Upper lobe of left lung (tissue), 6 donors: ENCODE measurements at places on chromosomes 11 and 22. TPM values are rescaled to one million over a fixed set of nuclear protein-coding genes. Genes with fewer than 3 reads are reported as not detected.
A peak's percentile ranks its signal among the peaks of the same experiment; 100 is the strongest.

- no peaks in the 10 kb centered on the region for H3K36me3 ChIP-seq
- H3K4me1 ChIP-seq: no peaks in the 10 kb centered on the region
- H3K27ac ChIP-seq: no peak overlapping the region
- H3K4me3 ChIP-seq: no peak overlapping the region
Measured at GRCh38 chr11:91421641-91422040, 803.0 kb upstream of the FAT3 start.

GRCh38 chr11:68044898-68045351 lies 6.1 kb downstream of the TCIRG1 start:
- peaks cover 18% of the 10 kb centered on the region for H3K36me3 ChIP-seq
- H3K27ac ChIP-seq: no peak overlapping the region
- no peak for DNase-seq
- no peaks in the 10 kb centered on the region for H3K27me3 ChIP-seq

GRCh38 chr11:218815-219593 lies 11.5 kb downstream of the RIC8A start:
- H3K4me1 ChIP-seq: no peaks in the 10 kb centered on the region
- H3K36me3 ChIP-seq: peaks cover 37% of the 10 kb centered on the region
- H3K27me3 ChIP-seq: no peaks in the 10 kb centered on the region
- H3K27ac ChIP-seq: no peak overlapping the region
- H3K4me3 ChIP-seq: no peak overlapping the region

DNA sequence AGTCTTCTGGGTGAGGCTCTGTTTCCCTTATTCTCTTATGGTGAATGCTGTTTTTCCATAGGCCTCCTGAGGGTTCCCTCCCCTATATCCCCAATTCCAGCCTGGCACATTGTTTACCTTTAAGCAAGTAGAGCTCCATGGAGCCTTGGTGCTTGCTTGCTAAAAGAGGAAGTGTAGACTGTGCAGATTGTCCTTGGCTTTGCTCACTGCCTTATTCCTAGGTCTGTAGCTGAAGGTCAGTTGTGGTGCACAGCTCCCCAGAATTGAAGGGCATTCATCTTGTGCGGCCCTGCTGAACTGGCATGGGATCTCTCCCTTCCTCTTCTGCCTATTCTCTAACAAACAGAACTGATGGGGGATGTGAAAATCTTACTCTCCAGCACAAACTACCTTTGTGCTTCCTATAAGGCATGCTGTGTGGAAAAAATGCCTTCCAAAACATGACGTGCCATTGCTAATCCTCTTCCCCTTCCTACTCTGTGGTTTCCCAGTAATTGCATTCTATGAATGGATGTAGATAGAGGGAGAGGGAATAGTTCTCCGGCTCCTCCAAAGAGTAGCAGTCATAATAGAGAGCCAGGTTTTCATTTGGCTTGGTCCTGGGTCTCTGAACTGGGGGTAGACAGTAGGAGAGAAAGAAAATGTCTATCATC lies 34.2 kb upstream of the PLET1 start:
- H3K27me3 ChIP-seq: no peaks in the 10 kb centered on the region
- no peak overlapping the region for H3K4me3 ChIP-seq
- H3K36me3 ChIP-seq: no peaks in the 10 kb centered on the region
- peaks cover 10% of the 10 kb centered on the region for H3K4me1 ChIP-seq

DNA sequence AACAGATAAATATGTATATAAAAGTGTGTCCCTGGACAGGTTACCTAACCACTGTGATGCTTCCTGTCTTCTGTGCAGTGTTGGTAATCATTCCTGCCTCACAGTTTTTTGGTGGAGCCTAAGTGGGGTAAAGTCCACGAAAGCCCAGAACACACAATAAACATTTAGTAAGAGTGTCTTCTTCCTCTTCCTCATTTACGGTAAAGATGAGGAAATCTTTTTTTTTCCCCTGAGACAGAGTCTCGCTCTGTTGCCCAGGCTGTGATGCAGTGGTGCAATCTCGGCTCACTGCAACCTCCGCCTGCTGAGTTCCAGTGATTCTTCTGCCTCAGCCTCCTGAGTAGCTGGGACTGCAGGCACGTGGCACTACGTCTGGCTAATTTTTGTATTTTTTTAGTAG lies 117.1 kb downstream of the LDLRAD3 start:
- no peaks in the 10 kb centered on the region for H3K36me3 ChIP-seq
- no peak overlapping the region for H3K4me3 ChIP-seq
- no peak overlapping the region for H3K27ac ChIP-seq
- no peaks in the 10 kb centered on the region for H3K4me1 ChIP-seq
- peak; percentile 44 for DNase-seq

GRCh38 chr11:33310720-33311500 lies 53.7 kb downstream of the HIPK3 start:
- H3K27me3 ChIP-seq: no peaks in the 10 kb centered on the region
- H3K36me3 ChIP-seq: no peaks in the 10 kb centered on the region
- DNase-seq: no peak

DNA sequence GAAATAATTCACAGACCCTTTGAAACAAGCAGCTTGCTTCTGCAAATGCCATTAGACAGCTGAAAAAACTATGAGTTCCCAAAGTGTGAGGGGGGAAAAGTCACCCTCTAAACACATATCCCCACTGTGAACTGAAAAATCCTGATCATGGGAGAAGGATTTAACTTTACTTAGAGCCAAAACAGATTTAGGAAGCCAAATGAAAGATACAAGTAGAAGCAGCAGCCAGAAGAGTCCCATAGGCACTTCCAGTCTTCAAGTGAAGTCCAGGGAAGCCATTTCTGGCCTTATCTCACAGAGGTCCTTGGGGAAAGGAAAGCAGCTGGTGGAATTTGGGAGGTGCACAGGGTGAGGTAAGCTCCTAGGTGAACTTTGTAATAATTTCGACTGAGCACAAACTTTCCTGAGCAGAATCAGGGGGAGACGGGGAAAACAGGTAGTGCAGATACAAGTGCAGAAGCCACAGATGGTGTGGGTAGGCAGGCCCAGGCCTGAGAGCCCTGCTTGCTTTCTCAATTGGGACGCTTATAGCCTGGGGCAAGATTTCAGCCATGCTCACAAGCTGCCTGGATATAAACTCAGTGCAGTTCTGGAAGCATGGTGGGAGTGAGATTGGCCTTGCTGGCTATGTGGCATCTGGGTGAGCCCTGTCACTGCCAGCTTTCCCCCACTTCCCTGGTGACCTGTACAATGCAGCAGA lies 44.8 kb downstream of the GAS2 start:
- H3K4me1 ChIP-seq: no peaks in the 10 kb centered on the region
- DNase-seq: no peak
- no peaks in the 10 kb centered on the region for H3K27me3 ChIP-seq
- H3K36me3 ChIP-seq: no peaks in the 10 kb centered on the region

The HEPHL1 gene
- total RNA-seq: not detected

- no peaks in the 10 kb centered on the region for H3K27me3 ChIP-seq
- no peaks in the 10 kb centered on the region for H3K4me1 ChIP-seq
- DNase-seq: no peak
- H3K27ac ChIP-seq: no peak overlapping the region
- no peaks in the 10 kb centered on the region for H3K36me3 ChIP-seq
- no peak overlapping the region for H3K4me3 ChIP-seq
Measured at GRCh38 chr11:113554526-113554925, 79.3 kb upstream of the DRD2 start.

DNA sequence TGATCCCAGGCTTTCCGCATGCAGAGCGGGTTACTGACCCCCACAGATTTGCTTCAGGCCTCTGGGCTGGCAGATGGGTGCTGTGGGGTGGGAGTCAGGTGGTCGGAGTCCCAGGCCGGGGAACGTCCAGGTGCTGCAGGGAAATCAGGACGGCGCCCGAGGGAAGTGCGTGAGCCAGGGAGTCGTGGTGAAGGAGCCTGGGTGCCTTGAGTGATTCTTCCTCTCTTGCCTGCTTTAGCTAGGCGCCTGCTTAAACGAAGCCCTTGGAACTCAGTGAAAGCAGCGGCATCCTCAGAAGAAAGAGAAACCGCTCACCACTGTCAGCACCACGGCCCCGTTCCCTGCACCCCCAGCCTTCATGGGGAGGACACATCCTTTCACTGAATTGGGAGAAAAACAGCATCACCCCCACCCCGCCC lies 455.6 kb downstream of the BRD1 start:
- H3K4me1 ChIP-seq: peaks cover 16% of the 10 kb centered on the region
- no peak overlapping the region for H3K4me3 ChIP-seq
- H3K36me3 ChIP-seq: no peaks in the 10 kb centered on the region
- no peak for DNase-seq
- no peak overlapping the region for H3K27ac ChIP-seq
- no peaks in the 10 kb centered on the region for H3K27me3 ChIP-seq

DNA sequence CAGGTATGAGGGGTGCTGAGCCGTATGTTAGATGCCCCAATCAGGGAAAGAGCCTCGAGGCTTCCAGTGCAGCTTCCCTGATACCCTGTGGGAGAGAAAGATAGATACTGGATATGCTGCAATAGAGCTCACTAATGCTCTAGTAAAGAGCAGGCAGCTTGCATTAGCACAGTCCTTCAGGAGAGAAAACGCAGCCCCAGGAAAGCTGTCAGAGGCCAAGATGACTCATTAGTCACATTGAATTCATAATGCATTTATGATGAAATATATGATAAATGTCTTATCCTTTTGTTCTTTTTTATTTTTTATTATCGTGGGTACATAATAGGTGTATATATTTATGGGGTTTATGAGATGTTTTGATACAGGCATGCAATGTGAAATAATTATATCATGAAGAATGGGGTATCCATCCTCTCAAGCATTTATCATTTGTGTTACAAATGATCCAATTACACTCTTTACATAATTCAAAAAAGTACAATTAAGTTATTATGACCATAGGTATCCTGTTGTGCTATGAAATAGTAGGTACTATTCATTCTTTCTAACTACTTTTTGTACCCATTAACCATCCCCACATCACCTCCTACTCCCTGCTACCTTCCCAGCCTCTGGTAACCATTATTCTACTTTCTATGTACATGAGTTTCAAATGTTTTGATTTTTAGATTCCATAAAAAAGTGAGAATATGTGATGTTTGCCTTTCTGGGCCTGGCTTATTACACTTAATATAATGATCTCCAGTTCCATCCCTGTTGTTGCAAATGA lies 94.5 kb upstream of the TOP3B start:
- no peak overlapping the region for H3K4me3 ChIP-seq
- no peak overlapping the region for H3K27ac ChIP-seq
- H3K27me3 ChIP-seq: no peaks in the 10 kb centered on the region
- no peaks in the 10 kb centered on the region for H3K36me3 ChIP-seq
- no peak for DNase-seq

- no peaks in the 10 kb centered on the region for H3K27me3 ChIP-seq
- no peak overlapping the region for H3K4me3 ChIP-seq
- peaks cover 23% of the 10 kb centered on the region for H3K4me1 ChIP-seq
- no peaks in the 10 kb centered on the region for H3K36me3 ChIP-seq
- H3K27ac ChIP-seq: peak overlapping the region; percentile 59
Measured at GRCh38 chr11:2265396-2265795, 5.0 kb downstream of the ASCL2 start.

- no peaks in the 10 kb centered on the region for H3K4me1 ChIP-seq
- H3K27me3 ChIP-seq: no peaks in the 10 kb centered on the region
- DNase-seq: no peak
- H3K4me3 ChIP-seq: no peak overlapping the region
Measured at GRCh38 chr11:66889960-66890359, 33.1 kb downstream of the LRFN4 start.

The HEPN1 gene
- total RNA-seq: not detected

GRCh38 chr11:43523632-43524031 lies 156.9 kb upstream of the HSD17B12 start:
- no peak for DNase-seq
- no peak overlapping the region for H3K4me3 ChIP-seq
- H3K27me3 ChIP-seq: no peaks in the 10 kb centered on the region
- no peaks in the 10 kb centered on the region for H3K4me1 ChIP-seq

DNA sequence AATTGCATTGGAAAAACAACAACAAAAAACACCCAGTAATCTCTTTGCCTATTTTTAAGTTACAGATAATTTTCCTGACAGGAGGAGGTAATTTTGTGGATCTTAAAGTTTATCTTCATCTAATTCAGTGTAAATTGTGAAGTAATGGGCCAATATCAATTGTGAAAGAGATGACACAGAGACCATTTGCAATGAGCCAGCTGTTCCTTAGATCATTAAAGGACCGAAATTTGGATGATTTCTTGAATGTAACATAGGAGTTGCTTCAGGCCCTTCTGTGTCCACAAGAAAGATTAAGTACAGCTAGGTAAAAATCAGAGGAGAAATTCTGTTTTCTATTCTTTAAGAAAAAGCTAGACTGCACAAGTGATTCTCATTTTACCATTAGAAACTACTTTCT lies 718.5 kb upstream of the ANO3 start:
- no peak overlapping the region for H3K27ac ChIP-seq
- DNase-seq: no peak
- H3K36me3 ChIP-seq: no peaks in the 10 kb centered on the region
- no peaks in the 10 kb centered on the region for H3K27me3 ChIP-seq
- H3K4me3 ChIP-seq: no peak overlapping the region

DNA sequence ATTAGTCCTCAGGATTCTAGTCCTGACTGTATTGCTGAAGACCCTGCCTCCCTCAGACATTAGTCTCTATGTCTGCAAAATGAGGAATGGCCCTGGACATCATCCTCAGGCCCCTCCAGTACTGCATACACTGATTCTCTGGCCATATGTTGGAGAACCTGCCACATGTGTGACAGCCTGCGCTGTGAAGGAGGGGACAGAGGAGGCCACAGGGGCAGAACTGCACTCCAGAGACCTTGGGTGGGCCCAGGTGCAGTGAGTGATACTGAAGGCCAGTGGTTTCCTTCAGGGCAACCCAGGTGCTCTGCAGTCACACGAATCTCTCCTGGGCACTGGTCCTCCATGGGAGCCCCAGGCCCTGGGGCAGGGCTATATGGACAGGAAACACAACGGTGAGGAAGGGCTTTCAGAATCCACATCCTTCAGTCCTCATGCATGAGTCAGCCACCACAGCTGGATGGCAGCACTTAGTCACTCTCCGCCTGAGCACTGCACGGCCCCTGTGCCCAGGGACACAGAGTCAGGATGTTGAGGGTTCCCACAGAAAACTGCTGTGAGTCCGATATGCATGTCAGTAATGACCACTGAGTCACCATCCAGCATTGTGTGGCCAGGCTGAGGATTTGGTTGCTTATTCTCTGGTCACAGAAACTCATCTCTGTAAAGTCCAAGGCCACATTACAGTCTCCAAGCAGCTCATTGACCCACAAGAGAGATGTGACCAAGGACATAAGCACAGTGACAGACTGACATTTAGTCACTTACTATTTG lies 39.7 kb downstream of the ME3 start:
- DNase-seq: no peak
- H3K27me3 ChIP-seq: no peaks in the 10 kb centered on the region
- no peak overlapping the region for H3K4me3 ChIP-seq
- no peaks in the 10 kb centered on the region for H3K36me3 ChIP-seq
- H3K4me1 ChIP-seq: no peaks in the 10 kb centered on the region

The CASP5 gene
- not detected for total RNA-seq

- no peak overlapping the region for H3K4me3 ChIP-seq
- no peak for DNase-seq
- peaks cover 88% of the 10 kb centered on the region for H3K36me3 ChIP-seq
Measured at GRCh38 chr22:31272522-31273446, 19.5 kb downstream of the PIK3IP1 start.

The APOA4 gene
- not detected for total RNA-seq
